ENCODE measurements at places on chromosomes 2 and 18. TPM values are rescaled to one million over a fixed set of nuclear protein-coding genes. Genes with fewer than 3 reads are reported as not detected.

PUS10 gene
- total RNA-seq: 8.5 TPM

LRATD1 gene
- not detected for total RNA-seq

CCDC102B gene
- total RNA-seq: 3.5 TPM

PFN4 gene
- not detected for total RNA-seq

LAMA1 gene
- not detected for total RNA-seq

HRH4 gene
- not detected for total RNA-seq

LOXL3 gene
- 1.5 TPM for total RNA-seq

SESTD1 gene
- 16.0 TPM for total RNA-seq

TBR1 gene
- 0.14 TPM for total RNA-seq

FMNL2 gene
- 0.34 TPM for total RNA-seq

UCN gene
- 3.6 TPM for total RNA-seq

CYBRD1 gene
- 1.9 TPM for total RNA-seq

GALNT5 gene
- total RNA-seq: not detected

SLC4A5 gene
- total RNA-seq: 1.6 TPM

SCYGR4 gene
- total RNA-seq: not detected

FKBP1B gene
- 1.4 TPM for total RNA-seq

GAD1 gene
- total RNA-seq: 3.1 TPM

DQX1 gene
- total RNA-seq: 0.29 TPM

TEKT4 gene
- total RNA-seq: not detected

NGEF gene
- total RNA-seq: not detected

SNRNP27 gene
- total RNA-seq: 61.4 TPM

CENPA gene
- total RNA-seq: 38.1 TPM

TDRD15 gene
- total RNA-seq: not detected

AKAIN1 gene
- total RNA-seq: not detected

MTIF2 gene
- total RNA-seq: 35.5 TPM

DLX1 gene
- not detected for total RNA-seq

IL1RN gene
- 1.6 TPM for total RNA-seq

IL36G gene
- not detected for total RNA-seq

FOXI3 gene
- total RNA-seq: not detected

MALT1 gene
- 70.8 TPM for total RNA-seq

BOLA3 gene
- total RNA-seq: 15.8 TPM

FTCDNL1 gene
- 0.55 TPM for total RNA-seq

ZNF385B gene
- total RNA-seq: not detected

POTEJ gene
- total RNA-seq: not detected

DNAJC5G gene
- not detected for total RNA-seq

CXCR4 gene
- 196 TPM for total RNA-seq

CHRNG gene
- total RNA-seq: not detected

PRSS56 gene
- not detected for total RNA-seq

Measured in activated naive CD4-positive, alpha-beta T cell treated with anti-CD3 and anti-CD28 coated beads, Interleukin-2, amount 50 U/mL, for 72 hours (primary cell).